Eye (tissue), 1 donor: ENCODE measurements at places on chromosomes 5 and 9.

DNA sequence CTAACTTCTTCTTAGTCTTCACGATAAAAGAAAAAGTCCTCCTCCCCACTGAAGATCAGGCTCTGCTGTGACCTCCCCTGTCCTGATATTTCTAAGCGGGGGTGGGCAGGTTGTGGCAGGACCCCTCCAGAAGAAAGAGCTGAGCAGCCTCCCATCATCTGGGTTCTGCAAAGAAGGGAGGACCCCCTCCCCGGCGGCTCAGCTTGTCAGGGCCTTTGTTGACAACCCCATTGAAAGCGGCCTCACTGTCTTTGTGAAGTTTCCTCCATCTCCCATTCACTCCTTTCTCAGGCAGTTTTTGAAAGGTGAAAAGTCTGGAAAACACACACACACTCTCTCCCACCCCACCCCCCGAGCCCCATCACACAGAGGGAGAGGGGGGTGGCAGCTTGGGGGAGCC, 26.2 kb upstream of the BARHL1 start:
- DNase-seq, result no peak

- DNase-seq, result no peak
Observed at GRCh38 chr5:746258-746761, 38.2 kb downstream of the ZDHHC11B start.

DNA sequence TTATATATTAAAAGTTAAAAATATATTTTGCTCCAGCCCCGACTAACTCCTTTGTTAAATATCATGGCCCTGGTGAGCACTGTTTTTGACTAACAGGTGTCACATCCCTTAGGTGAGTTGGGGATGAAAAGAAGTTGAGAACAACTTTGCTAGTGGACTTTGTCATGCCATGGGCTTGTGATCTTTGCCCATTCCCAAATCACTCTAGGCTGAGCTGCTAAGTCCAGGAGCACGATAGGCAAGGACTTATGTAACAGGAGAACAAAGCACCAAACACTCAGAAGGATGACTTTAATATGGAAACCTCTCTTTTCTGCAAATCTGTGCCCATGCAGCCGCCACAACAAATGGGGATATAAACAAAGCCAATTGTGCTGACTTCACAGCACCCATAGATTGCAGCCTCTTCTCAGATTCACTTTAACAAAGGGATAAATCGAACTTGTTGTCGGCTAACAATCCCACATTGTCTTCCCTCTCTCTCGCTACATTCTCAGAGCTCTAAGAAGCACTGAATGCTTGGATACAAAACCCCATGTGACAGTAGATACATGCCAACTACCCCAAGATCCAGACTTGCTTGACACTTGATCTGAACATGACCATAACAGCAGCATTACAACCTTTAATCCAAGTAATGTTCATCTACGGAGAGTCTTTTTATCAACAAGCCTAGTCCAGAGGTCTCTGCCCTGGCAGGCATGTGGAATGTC, 86.8 kb upstream of the CD180 start:
- DNase-seq, result no peak

DNA sequence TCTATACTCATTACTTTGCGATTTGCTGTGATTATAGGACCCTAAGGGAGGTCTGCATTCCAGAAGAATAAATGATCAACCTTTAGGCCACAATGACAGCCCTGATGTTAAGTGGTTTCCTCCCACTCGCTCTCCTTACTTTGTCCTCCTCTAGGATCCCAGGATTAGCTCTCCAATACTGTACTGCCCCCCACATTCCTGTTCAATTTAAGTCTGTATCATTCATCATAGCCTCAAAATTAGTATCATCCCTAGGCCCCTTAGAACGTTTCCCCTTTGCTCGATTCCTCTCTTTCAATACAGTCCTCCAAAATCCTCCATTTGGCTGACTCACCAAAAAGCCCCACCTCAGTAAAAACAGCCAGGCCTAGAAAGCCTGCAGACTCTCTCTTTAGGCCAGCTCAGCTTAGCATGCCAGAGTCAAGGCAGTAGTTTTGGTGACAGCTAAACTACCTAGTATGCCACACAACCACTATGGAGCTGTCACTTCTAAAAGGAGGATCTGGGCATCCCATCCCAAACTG, 24.4 kb downstream of the RNF145 start:
- no peak for DNase-seq

- DNase-seq, result no peak
Observed at GRCh38 chr9:100619194-100619593, 41.3 kb downstream of the CAVIN4 start.

GRCh38 chr5:111603446-111603827, 91.1 kb upstream of the STARD4 start:
- no peak for DNase-seq

DNA sequence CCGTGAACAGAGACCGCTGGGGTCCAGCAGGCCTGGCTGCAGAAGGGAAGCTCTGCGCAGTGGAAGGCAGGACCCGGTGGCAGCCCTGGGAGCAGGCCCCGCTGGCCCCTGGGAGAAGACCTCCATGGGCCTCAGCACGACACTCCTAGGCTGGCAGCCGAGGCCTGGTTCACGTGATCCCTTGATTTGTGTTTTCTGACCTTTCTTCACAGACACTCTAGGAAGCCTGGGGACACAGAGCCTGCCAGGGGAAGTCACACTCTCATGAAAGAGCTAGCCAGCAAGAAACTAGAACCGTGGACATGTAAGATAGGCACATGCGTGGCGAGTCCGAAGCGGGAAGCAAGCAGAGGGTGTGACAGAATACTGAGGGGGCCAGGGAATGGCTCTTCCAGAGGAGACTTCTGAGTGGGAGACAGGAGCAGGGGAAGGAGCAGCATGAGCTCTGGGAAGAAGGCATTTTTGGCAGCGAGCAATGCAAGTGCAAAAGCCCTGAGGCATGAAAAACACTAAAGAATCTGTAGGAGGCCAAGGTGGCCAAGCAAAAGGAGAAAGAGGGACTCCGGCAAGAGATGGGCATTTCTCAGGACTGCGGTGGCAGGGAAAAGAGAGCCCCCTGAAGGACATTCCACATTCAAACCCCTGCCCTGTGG, 26.6 kb upstream of the IL17B start:
- no peak for DNase-seq

- no peak for DNase-seq
Observed at GRCh38 chr5:176621661-176622079, 8.7 kb downstream of the SNCB start.

- DNase-seq, result no peak
Observed at GRCh38 chr9:95446259-95446658, 70.5 kb downstream of the PTCH1 start.

GRCh38 chr5:122350496-122350895, 38.5 kb downstream of the SNCAIP start:
- DNase-seq, result no peak

DNA sequence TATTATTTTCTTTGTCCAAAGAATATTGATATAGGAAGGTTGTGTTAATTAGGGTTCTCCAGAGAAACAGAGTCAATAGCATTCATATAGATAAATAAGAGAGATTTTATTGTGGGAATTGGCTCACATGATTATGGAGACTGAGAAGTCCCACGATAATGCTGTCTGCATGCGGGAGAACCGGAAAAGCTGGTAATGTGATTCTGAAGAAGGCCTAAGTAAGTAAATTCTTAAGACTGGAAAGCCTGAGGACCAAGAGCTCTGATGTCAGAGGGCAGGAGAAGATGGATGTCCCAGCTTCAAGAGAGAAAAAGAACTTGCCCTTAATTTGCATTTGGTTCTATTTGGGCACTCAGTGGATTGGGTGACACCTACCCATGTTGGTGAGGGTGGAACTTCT, 307.4 kb upstream of the C9orf72 start:
- no peak for DNase-seq

DNA sequence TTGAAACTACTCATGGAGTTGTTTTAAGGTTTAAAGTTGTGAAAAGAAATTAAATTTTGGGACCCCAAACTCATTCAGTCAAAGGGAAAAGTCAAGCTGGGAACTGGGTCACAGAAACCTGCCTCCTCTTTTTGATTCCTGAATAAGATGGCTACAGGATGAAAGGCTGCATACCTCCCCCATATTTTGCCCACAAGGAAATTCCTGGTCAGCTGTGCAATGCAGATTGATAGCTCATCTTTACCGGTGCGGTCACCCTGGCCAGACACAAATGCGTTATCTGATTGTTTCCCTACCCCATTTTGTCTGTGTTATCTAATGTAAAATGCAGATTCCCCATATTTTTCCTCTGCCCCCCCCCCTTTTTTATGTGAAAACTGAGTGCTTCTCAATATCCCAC, 1.3 kb downstream of the HAVCR2 start:
- no peak for DNase-seq

- DNase-seq, result no peak
Observed at GRCh38 chr9:128773049-128773448, 1.3 kb upstream of the ZER1 start.

GRCh38 chr5:37696190-37697021, 143.4 kb downstream of the GDNF start:
- DNase-seq, result no peak

- peak; percentile 69 for DNase-seq
Observed at GRCh38 chr5:175166026-175166425, 278.0 kb downstream of the DRD1 start.

DNA sequence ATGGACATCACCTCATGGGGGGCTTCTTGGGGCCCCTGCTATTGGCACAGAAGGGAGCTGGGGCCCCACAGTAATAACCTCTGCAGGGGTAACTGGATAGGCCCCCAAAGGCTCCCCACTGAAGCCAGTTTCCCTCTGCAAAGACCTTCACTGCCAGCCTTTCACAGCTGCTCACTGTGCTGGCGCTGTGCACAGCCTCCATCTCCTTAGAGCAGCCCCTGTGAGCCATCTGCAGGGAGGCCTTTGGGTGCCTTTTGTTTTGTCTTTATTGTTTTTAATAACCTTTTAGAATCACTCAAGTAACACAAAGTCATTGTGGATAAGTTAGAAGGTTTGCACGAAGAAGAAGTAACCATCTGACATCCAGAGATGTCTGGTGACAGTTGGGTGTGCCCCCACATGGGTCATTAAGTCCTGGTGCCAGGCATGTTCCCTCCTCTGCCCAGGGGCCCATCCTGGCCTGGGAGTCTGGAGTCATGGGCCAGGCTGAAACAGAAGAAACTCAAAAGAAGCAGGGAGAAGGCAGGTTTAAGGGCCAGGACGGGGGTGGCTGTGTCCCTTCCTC, 42.7 kb downstream of the NCS1 start:
- no peak for DNase-seq

DNA sequence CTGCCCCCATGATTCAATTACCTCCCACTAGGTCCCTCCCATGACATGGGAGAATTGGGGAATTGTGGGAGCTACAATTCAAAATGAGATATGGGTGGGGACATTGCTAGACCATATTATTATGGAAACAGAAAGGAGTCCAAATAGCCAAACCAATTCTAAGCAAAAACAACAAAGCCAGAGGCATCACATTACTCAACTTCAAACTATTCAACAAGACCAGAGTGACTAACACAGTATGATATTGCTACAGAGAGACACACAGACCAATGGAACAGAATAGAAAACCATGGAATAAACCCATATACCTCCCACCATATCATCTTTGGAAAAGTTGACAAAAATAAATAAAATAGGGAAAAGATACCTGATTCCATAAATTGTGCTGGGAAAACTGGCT, 710.5 kb upstream of the CDH9 start:
- DNase-seq, result no peak

- DNase-seq, result no peak
Observed at GRCh38 chr5:55820488-55820887, 30.7 kb upstream of the IL31RA start.

- DNase-seq, result peak; percentile 80
Observed at GRCh38 chr5:172958331-172959046, 735 bp upstream of the RPL26L1 start.

- DNase-seq, result no peak
Observed at GRCh38 chr5:131521252-131521651, 113.8 kb downstream of the RAPGEF6 start.

- no peak for DNase-seq
Observed at GRCh38 chr9:89481538-89481915, 16.4 kb downstream of the SEMA4D start.

GRCh38 chr5:33361781-33362180, 79.0 kb upstream of the TARS1 start:
- no peak for DNase-seq

DNA sequence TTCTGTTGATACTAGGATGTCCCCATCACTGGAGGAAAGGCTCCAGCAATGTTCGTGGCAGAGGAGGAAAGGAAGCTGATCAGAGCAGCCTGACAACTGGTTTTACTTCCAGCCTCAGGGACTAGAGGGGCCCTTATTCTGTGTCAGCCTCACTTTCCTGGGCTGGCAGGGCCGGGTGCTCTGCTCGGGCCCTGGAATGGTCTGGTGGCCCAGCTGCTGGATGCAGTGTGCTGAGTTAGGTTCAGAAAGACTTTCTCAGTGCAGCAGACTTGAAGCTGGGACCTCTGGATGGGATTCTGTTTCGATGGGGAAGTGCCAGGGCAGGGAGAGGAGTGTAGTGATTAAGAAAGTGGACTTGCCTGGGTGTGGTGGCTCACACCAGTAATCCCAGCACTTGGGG, 81.0 kb downstream of the MACROH2A1 start:
- DNase-seq, result no peak

DNA sequence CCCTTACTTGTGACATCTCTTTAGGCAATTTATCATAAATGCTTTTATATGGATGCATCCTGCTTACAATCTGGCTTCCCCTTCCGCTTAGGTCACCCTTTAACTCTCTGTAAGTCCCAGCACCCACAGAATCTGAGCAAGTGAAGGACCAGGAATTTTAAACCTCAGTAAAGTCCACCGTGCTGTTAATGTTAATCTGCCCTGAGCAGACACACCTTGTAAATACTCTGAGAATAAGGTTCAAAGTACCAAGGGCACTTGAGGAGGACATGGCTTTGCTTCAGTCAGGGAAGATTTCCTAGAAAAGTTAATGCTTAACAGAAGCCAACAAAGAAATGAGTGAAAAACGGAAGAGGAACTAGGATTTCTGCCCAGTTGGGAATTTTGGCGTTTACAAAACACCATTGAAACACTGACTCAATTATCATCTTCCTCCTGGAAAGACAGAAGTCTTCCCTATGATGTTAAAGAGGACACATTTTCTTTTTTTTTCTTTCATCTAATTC, 26.4 kb upstream of the TTC39B start:
- no peak for DNase-seq

DNA sequence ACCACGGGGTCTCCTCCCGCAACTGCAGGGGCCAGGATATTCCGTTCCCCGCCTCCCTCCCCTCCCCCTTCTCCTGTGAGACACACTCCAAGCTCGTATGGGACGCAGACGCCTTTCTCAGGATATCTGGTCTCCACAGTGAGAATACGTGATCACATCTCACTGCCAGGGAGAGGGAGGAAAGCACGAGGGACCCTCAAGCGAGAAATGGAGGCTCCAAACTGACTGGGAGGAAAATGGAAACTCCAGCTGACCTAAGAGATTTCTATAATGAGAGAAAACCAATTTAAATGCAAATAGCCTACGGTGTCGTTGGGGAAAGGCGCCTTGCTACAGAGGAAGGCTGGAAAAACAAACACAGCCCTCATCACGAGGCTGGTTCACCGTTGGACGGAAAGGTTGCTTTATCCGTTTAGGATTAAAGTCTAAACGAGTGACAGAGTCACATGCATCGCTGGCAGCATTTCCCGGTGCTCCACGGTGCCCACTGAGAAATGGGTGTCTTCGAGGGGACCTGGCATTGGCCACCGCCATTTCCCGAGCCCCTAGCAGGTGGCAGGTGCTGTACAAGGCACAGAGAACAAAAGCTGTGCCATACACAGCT, 116.9 kb upstream of the CPEB4 start:
- DNase-seq, result peak; percentile 67

GRCh38 chr5:134371834-134372340, 518 bp downstream of the UBE2B start:
- DNase-seq, result peak; percentile 72

GRCh38 chr5:110969502-110969901, 102.0 kb upstream of the TSLP start:
- no peak for DNase-seq

- DNase-seq, result no peak
Observed at GRCh38 chr5:145703856-145704255, 131.3 kb downstream of the PRELID2 start.
